H1 (cell line): ENCODE measurements at places on chromosomes 2 and 18.

- DNase-seq, result no peak
These were observed 88.4 kb upstream of the SP3 start for GRCh38 chr2:174053355-174054151.

DNA sequence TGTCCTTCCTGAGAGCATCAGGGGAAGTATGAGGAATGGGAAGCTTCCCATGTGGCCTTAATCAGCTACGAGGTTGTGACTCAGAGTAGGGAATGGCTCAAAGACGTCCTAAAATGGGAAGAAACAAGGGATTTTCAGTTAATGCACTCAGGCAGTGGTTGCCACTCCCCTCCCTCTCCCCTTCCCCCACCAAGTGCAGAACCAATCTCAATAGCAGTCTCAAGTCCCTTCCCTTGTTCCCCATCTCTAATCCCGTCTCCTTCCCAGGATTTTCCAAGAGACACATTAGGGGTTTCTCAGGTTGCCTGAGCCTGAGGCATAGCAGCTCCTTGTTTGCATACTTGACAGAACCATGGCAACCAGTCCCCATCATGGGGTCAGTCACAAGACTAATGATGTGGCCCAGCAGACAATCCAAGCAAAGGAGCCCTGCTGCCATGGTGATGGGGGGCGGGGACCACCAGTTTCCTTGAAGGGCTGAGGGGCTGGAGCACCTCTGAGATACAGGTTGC is 18.2 kb upstream of the RESP18 start:
- DNase-seq, result no peak

DNA sequence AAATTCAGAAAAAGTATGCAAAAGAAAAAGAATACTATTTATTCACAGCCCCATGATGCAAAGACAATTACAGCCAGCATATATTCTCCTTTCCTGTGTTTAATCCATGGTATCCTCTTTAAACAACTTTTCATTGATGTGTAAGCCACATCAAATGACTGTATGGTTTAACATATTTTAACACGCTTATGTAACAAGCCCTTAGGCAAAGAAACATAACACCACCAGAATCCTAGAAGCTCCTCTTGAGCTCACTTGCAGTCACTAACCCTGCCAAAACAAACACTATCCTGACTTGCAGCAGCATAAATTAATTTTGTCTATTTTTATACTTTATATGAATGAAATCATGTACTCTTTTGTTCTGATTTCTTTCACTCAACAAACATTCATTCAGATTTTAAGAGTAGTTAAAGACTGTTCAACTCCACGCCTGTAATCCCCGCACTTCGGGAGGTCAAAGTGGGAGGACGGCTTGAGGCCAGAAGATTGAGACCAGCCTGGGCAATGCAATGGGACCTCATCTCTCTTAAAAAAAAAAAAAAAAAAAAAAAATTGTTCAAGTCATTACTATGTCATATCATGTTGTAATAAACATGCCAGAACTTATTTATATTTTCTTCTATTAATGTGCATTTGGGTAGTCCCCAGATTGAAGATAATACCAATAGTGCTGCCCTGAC is 226.3 kb downstream of the NBAS start:
- DNase-seq, result no peak

GRCh38 chr2:155412598-155412997 is 714.1 kb downstream of the KCNJ3 start:
- DNase-seq, result no peak

GRCh38 chr2:226970362-226970761 is 134.5 kb downstream of the RHBDD1 start:
- DNase-seq, result no peak

DNA sequence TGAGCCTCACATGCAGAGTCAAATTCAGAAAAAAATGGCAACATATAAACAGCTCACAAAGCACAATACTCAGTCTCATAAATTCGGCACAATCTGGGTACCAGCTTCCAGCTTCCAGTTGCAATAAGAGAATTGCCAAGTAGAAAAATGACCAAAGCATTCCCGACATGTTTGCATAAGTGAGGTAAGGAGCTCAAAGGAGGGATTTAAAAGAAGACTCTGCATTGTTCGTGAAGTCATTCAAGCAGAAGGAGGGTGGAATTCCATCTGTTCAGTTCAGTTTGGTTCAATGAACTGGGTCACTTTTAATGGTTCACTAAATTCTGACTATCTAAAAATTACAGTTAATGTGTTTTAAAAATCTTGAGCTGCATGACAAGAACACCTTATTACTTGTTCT is 106.7 kb upstream of the KLHL14 start:
- DNase-seq, result no peak
